ENCODE measurements at places on chromosomes 6 and 20.

DNA sequence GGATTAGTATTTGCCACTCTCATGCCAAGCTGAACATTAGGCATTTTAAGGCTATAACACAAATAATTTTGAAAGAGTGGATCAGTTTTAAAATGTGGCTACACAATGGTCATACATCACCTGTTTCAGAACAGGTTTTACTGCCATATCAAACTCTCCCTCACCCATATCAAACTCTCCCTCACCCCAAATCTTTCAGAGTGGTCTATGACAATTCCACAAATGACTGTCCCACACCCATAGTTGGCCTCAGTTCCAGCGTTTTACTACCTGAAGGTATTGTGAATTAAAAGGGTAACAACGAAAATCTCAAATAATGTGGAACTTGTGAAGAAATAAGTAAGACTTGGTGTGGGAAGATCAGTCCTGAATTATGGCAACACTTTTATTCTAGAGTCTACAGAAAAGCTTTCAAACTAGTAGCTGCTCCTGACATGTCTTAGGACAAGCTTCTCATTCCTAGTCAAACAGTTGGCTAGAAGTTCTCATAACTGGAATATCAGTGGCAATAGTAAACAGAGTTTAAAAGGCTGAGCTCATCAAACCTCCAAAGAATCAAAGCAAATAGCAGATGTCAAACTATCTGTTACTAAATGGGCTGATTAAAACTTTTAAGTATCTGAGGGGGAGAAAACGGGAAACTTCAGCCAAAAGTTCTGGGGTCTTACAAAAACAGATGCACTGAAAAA is 52.4 kb downstream of the MAP3K7 start:
- DNase-seq, result no peak

- peak; percentile 73 for DNase-seq
Measured at GRCh38 chr20:6104493-6105188, 18.2 kb downstream of the FERMT1 start.

GRCh38 chr6:117795234-117795633 is 111.8 kb upstream of the SLC35F1 start:
- DNase-seq, result no peak

- no peak for DNase-seq
Measured at GRCh38 chr20:56430461-56430860, 18.4 kb downstream of the CASS4 start.

DNA sequence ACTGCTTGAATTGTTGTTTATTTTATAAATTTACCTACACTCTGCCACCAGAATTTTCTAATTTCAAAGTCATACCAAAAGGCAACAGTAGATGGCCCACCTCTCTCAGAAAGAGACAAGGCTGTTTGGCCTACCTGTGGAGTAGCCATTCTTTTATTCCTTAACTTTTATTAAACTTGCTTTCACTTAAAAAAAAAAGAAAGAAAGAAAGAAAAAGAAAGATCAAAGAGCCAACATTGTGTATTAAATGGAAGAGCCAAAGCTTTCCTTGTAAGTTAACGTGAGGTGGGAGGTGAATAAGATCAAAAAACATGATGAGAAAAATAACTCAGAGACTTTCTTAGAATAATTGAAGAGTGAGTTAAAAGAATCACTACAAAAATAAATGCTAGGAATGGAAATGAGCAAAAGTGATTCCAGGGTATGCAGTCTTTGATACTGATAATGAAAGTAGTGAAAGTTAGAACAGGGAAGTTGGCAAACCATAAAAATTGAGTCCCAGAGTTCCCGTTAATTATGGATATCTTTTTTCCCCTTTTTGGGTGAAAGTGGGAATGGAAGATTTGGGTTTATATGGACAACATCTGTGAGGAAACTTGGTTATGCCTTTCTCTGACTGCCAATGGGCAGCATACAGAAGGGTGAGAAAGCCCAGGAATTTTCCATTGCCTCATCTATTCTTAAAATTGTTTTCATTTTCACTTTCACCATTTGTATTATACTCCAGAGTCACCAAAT is 35.9 kb upstream of the MYB start:
- DNase-seq, result peak; percentile 53

DNA sequence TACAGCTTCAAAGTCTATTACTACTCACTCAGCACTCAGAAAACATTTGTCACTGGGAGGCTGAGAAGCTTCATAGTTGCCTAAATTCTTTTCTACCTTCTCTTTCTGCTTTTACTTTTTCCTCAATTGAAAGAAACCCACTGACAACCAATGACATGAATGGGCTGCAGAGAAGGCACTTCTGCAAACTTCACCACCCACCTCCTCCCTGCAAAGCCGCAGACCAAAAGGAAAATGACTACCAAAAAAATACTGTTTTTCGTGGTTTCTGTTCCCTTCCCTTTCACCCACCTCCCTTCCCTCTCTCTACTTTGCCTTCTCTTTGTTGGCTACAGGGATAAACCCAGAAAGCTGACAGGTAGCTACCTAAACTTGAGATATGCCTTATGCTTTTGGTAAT is 3.2 kb downstream of the GNAS-AS1 start:
- DNase-seq, result no peak

DNA sequence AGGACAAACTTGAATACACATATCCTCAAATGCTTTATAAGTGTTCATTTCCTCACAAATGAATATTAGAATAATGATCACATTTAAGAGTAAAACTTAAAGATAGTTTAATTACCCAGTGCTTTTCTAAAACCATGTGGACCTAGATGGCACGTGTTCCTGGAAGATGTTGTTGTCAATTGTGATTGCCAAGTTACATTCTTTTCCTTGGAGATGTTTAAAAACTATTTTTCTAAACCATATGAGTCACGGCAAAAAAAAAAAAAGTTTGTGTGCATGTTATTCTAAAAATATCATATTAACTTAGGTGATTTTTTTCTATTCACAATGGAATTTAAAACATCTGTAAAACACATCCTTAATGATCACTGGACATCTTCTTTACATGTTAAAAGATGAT is 51.1 kb downstream of the RCAN2 start:
- DNase-seq, result peak; percentile 67

DNA sequence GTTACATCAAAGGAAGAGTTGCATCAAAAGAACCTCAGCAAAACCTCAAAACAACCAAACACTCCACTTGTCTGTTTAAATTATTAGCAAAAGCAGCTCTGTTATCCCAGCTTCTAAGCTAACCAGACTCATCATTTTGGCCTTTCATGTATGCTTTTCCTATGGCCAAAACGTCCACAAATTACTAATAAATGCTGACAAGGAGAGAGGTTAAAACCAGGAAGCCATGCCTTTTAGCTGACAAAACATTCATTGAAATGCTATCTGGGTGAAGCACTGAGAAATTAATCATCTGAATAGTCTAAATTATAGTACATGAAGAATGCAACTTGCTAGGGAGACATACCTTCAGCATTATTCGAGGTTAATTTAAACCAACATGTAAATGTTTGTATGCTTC is 80.6 kb downstream of the LAMA2 start:
- DNase-seq, result no peak

- peak; percentile 28 for DNase-seq
Measured at GRCh38 chr6:107624541-107624940, 134.6 kb downstream of the SOBP start.

DNA sequence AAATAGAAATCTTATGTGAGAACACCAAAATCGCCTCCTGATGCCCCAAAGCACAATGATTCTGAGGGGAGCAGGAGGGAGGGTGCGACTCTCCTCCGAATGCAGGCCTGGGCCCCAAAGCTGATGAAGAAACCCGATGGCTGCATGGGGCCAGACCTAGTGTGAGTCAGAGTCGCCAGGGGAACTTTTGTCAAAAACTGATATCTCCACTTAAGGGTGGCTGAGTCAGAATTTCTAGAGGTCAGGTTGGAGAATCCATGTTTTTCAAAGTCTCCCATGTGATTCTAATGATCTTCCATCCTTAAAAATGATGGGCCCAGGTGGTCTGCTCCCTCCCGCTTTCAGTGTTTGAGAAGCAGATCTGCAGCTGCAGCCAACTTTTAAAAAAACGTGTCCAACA is 172.8 kb downstream of the BACH2 start:
- no peak for DNase-seq

- DNase-seq, result no peak
Measured at GRCh38 chr6:128505603-128506002, 14.8 kb downstream of the PTPRK start.

- DNase-seq, result peak; percentile 98
Measured at GRCh38 chr6:28335564-28336283, at the start of gene ZSCAN31. Gene ZSCAN31, minus strand, starts transcription at chr6:28336148. Its CDS starts 6,465 bp downstream, at chr6:28329683.

- DNase-seq, result no peak
Measured at GRCh38 chr20:24321973-24322372, 147.5 kb upstream of the SYNDIG1 start.

- no peak for DNase-seq
Measured at GRCh38 chr6:46606338-46606737, 46.3 kb downstream of the CYP39A1 start.

- peak; percentile 64 for DNase-seq
Measured at GRCh38 chr6:68638230-68638900, 3.3 kb downstream of the ADGRB3 start.

GRCh38 chr6:105669232-105669631 is 266.4 kb upstream of the PREP start:
- no peak for DNase-seq

DNA sequence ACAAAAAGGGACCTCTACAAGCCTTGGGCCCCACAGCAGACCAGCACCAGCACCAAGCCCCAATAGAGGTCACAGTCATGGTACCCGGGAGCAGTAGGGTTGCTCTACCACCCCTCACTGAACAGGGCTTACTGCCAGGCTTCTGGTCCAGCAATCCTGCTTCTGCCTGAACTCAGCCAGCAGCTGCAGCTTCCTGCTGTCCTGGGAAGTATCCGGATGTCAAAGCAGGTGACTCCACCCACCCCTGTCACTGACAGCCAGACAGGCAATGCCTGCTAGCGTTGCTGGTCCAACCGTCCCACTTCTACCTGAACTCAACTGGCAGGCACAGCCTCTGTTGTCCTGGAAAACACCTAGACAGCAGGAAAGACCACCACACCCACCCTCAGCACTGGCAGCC is 47.0 kb upstream of the PCSK2 start:
- no peak for DNase-seq

GRCh38 chr6:17656644-17657043 is 50.1 kb downstream of the NUP153 start:
- DNase-seq, result peak; percentile 20

GRCh38 chr6:44002593-44003344 is 124.5 kb downstream of the MRPL14 start:
- DNase-seq, result peak; percentile 43

DNA sequence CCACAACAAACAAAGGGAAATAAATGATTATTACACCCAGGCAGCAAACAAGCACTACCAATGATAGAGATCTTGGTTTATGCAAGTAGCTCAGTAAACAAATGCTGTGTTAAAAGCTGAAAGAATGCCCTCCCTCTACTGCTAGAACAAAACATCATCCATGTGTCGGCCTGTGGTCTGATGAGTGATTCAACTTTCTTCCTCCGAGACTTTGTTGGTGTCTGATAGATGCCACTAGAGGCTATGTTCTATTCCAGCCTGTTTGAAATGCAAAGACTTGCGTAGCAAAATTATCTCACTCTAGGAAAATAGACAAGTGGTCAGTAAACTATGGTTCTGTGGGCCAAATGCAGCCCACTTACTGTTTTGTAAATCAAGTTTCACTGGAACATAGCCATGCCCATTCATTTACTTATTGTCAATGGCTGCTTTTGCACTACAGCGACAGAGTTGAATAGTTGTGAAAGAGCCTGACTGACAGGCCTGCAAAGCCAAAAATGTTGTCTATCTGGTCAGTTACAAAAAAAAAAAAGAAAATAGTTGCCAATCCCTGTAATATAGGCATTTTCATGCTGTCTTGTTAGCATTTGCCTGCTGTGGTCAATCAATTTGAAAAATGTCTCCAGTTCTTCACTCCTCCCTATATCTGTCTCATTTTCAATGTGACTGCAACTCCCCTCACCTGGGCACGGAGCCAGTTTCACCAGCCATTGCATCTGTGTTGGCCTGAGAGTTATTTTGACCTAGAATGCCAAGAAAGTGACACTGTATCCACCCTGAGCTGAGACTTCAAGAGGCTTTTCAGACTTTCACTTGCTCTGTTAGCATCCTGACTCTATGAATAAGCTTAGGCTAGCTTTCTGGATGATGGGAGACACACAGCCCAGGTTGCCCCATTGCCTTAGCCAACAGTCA is 544.6 kb upstream of the BTBD3 start:
- peak; percentile 32 for DNase-seq

DNA sequence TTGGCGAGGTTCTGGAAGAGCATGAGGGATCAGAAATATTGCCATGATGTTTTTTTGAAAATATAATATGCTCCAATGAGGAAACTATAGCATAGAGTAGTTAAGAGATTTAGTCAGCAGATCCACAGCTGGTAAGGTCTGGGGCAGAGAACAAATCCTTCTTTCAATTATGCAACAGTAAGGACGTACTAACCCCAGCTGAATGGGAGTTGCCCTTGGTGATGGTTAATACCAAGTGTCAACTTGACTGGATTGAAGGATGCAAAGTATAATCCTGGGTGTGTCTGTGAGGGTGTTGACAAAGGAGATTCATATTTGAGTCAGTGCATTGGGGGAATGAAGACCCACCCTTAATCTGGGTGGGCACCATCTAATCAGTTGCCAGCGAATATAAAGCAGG is 745.5 kb upstream of the NRSN1 start:
- DNase-seq, result no peak

DNA sequence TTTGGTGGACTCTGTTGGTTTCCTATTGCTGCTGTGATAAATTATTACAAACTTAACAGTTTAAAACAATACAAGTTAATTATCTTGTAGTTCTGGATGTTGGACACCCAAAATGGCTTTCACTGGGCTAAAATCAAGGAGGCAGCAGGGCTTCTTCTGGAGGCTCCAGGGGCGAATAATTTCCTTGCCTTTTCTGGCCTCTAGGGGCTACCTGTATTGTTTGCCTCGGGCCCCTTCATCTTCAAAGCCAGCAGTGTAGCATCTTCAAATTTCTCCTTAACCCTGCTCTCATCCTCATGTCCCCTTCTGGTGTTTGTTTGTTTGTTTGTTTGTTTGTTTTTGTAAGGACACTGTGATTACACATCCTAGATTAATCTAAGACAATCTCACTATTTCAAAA is 60.5 kb upstream of the ANKEF1 start:
- DNase-seq, result no peak

GRCh38 chr6:19838442-19839236 is 1.5 kb downstream of the ID4 start:
- DNase-seq, result no peak

GRCh38 chr6:88813045-88813444 is 150.4 kb downstream of the RNGTT start:
- no peak for DNase-seq

DNA sequence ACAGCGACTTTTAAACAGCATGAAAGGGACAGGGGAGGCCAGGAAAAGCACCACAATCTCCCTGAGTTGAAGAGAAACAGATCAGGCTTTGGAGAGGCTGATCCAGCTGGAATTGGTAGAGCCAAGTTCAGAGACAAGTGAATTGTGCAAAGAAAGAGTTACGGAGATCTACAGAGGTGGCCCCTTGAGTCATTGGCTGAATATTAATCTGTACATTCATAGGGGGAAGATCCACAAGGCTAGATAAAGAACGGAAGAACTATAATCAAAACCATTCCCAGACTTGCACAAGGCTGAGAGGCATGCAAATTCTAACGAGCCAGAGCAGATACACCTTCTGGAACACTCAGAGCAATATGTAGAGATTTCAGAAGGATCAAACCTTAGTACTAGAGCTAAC is 14.2 kb upstream of the FOXQ1 start:
- peak; percentile 89 for DNase-seq
